ENCODE measurements at places on chromosomes 12 and 14. TPM values are rescaled to one million over a fixed set of nuclear protein-coding genes. Genes with fewer than 3 reads are reported as not detected.
A peak's percentile ranks its signal among the peaks of the same experiment; 100 is the strongest.

Gene SSTR1
- total RNA-seq = 1.9 TPM

Gene AEBP2
- total RNA-seq = 61.9 TPM

Gene JAG2
- total RNA-seq = 11.8 TPM

Gene PPM1H
- 37.1 TPM for total RNA-seq

Gene PRKAG1
- 41.6 TPM for total RNA-seq

Gene ALDH2
- 32.6 TPM for total RNA-seq

GRCh38 chr12:65113621-65114035 is 7.5 kb downstream of the WIF1 start:
- H3K27me3 ChIP-seq = peaks cover 15% of the 10 kb centered on the region
- H3K4me3 ChIP-seq = no peak overlapping the region
- DNase-seq = no peak
- no peaks in the 10 kb centered on the region for H3K36me3 ChIP-seq
- no peak overlapping the region for H3K27ac ChIP-seq
- H3K4me1 ChIP-seq = no peaks in the 10 kb centered on the region

DNA sequence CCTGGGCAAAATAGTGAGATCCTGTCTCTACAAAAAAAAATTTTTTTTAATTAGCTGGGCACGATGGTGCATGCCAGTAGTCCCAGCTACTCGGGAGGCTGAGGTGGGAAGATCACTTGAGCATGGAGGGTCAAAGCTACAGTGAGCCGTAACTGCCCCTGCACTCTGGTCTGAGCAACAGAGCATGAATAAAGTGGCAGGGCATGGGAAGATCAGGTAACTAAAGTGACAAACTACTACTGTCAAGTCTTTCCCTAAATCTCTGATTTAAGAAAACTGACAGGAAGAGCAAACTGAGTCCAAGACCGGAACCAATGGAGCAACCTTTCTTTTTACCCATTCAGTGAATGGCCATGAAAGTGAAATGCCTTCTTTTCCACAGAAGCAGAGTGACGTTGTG is 10.8 kb downstream of the DCAF5 start:
- no peak overlapping the region for H3K4me3 ChIP-seq
- DNase-seq = no peak
- peaks cover 23% of the 10 kb centered on the region for H3K4me1 ChIP-seq
- no peaks in the 10 kb centered on the region for H3K36me3 ChIP-seq
- no peak overlapping the region for H3K27ac ChIP-seq
- H3K27me3 ChIP-seq = no peaks in the 10 kb centered on the region

DNA sequence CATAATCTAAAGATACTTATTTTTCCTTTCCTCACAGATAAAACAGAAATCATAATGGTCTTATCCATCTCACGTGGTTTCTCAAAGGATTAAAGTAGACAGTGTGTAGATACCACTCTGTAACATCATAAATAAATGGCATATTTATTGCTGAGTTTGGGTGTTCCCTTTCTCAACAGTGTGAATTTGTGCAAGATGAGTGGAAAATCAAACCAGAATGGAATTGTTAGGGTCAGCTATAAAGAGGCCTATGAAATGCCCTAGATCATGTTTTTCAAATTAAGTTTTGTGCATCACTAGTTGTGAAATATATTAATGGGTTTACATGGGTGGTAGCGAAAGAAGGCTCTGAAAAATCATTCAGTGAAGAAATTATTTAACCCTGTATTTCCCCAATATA is 216.3 kb upstream of the GARIN6 start:
- peaks cover 10% of the 10 kb centered on the region for H3K4me1 ChIP-seq
- H3K4me3 ChIP-seq = no peak overlapping the region
- H3K27ac ChIP-seq = no peak overlapping the region
- no peak for DNase-seq

DNA sequence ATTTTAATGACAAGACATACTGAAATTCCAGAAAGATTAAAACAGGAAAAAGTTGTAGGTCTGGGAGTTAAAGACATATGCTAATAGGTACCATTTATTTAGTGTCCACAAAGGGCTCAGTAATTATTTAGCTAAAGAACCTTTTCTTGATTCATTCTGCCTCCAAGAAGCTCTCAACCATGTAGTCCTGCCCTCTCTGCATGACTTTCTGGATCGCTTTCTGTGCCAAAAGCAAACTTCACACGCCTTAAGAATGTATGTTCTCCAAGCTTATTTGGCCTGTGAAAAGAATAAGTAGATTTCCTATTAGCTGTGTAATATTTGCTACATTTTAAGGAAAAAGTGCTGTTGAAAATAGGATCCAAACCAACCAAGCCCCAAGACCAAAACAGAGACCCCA is 291.7 kb downstream of the C12orf75 start:
- no peak overlapping the region for H3K4me3 ChIP-seq
- H3K4me1 ChIP-seq = peaks cover 12% of the 10 kb centered on the region
- H3K27me3 ChIP-seq = no peaks in the 10 kb centered on the region
- no peaks in the 10 kb centered on the region for H3K36me3 ChIP-seq

DNA sequence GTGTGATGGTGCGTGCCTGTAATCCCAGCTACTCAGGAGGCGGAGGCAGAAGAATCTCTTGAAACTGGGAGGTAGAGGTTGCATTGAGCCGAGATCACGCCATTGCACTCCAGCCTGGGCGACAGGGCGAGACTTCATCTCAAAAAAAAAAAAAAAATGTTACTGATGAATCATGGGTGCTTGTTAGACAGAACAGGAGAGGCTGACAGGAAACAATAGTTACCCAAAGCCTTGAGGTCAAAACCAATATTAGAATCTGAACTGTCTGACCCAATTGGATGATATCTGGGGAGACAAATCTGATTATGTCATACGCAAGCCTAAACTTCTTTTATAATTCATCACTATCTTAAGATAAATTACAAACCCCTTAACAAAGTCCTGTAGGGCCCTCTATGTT is 40.7 kb upstream of the KIF21A start:
- no peaks in the 10 kb centered on the region for H3K4me1 ChIP-seq
- no peak for DNase-seq
- H3K27ac ChIP-seq = no peak overlapping the region
- H3K36me3 ChIP-seq = no peaks in the 10 kb centered on the region

GRCh38 chr12:73240110-73240509 is 967.9 kb downstream of the TRHDE start:
- no peaks in the 10 kb centered on the region for H3K27me3 ChIP-seq
- H3K27ac ChIP-seq = no peak overlapping the region
- H3K4me1 ChIP-seq = peaks cover 7% of the 10 kb centered on the region
- DNase-seq = no peak
- peaks cover 5% of the 10 kb centered on the region for H3K36me3 ChIP-seq

- DNase-seq = no peak
- H3K4me3 ChIP-seq = no peak overlapping the region
- no peaks in the 10 kb centered on the region for H3K27me3 ChIP-seq
- H3K27ac ChIP-seq = no peak overlapping the region
These were observed 451.9 kb upstream of the FBXO33 start for GRCh38 chr14:39884091-39884490.

DNA sequence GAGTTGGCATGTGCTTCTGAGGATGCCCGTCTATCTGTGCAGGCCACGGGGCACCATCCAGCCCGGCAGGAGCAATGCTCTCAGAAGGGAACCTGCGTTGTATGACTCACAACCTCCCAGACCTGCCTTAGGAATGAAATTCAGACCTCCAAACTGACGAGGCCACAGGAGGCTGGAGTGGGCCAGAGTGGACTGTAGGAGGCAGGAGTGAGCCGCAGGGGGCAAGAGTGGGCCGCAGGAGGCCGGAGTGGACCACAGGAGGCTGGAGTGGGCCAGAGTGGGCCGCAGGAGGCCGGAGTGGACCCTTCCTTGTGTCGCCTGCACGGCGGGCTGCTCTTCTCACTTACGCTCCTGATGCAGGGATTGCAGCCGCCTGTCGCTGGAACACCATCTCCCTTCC is 11.1 kb upstream of the FBRSL1 start:
- no peak overlapping the region for H3K27ac ChIP-seq
- H3K4me1 ChIP-seq = no peaks in the 10 kb centered on the region
- no peak overlapping the region for H3K4me3 ChIP-seq
- H3K27me3 ChIP-seq = peaks cover 73% of the 10 kb centered on the region
- DNase-seq = no peak
- peaks cover 3% of the 10 kb centered on the region for H3K36me3 ChIP-seq

GRCh38 chr14:55665067-55665675 is 85.2 kb downstream of the KTN1 start:
- no peaks in the 10 kb centered on the region for H3K4me1 ChIP-seq
- H3K27me3 ChIP-seq = no peaks in the 10 kb centered on the region
- H3K36me3 ChIP-seq = peaks cover 25% of the 10 kb centered on the region
- no peak overlapping the region for H3K4me3 ChIP-seq
- H3K27ac ChIP-seq = no peak overlapping the region

GRCh38 chr14:32169191-32169590 is 32.7 kb upstream of the RNU6-7 start:
- no peak overlapping the region for H3K27ac ChIP-seq
- H3K27me3 ChIP-seq = no peaks in the 10 kb centered on the region
- no peaks in the 10 kb centered on the region for H3K36me3 ChIP-seq
- no peak overlapping the region for H3K4me3 ChIP-seq
- peaks cover 6% of the 10 kb centered on the region for H3K4me1 ChIP-seq

DNA sequence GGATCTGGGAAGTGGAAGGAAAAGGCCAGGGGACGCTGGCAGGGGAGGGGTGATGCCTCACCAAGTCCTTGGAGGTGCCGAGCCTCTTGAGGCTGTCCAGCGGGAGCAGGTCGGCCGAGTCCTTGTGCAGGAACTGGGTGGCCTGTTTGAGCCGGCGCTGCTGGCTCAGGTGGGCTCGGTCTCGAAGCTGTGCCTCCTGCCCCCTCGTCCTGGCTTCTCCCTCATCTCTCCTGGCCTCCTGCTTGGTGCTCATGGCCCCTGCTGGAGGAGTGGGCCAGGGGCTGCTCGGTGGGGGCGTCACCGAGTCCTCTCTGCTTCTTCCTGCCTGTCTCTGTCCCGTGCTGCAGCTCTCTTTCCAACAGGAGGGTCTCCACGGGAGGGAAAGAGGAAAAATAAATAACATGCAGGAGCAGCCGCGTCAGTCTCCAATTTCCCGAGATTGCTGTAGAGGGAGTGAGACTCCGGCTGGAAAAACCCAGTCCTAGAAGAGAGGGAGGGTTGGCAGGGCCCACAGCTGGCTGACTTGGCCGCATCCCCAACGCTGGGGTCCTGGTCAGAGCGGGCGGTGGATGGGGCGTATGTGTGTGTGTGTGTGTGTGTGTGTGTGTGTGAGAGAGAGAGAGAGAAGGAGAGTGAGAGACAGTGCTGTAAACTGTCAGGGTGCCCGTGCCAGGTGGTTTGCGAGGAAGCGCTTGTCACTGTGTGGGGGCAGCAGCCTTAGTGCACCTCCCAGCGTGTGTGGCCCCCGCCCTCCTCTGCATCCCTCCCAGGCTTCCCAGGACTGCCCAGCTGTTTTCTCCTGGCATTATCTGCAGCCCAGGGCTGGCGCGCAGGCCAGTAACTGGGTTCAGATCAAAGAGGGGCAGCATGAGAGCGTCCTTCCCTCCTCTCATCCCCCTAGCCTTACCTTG is at the start of gene NRIP2:
Gene NRIP2 (minus strand): TSS at position 455 of the 911 bp plus-strand sequence. CDS start 52 bp downstream, at position 403.
- H3K4me1 ChIP-seq = peaks cover 16% of the 10 kb centered on the region
- no peaks in the 10 kb centered on the region for H3K27me3 ChIP-seq
- DNase-seq = peak; percentile 51
- no peak within 1 kb of the TSS for H3K27ac ChIP-seq
- peak within 1 kb of the TSS; percentile 24 for H3K4me3 ChIP-seq

GRCh38 chr12:42428850-42429249 is 102.9 kb downstream of the PPHLN1 start:
- H3K36me3 ChIP-seq = peaks cover 6% of the 10 kb centered on the region
- H3K4me1 ChIP-seq = peaks cover 23% of the 10 kb centered on the region
- no peak overlapping the region for H3K4me3 ChIP-seq
- no peak overlapping the region for H3K27ac ChIP-seq
- no peak for DNase-seq
- H3K27me3 ChIP-seq = no peaks in the 10 kb centered on the region

GRCh38 chr14:34693228-34693939 is 21.0 kb downstream of the CFL2 start:
- H3K4me1 ChIP-seq = peaks cover 24% of the 10 kb centered on the region
- H3K27ac ChIP-seq = peak overlapping the region; percentile 69
- no peaks in the 10 kb centered on the region for H3K36me3 ChIP-seq
- peak; percentile 76 for DNase-seq
- H3K4me3 ChIP-seq = peak overlapping the region; percentile 34
- no peaks in the 10 kb centered on the region for H3K27me3 ChIP-seq

GRCh38 chr14:103563226-103563620 is 463 bp downstream of the COA8 start:
- H3K27ac ChIP-seq = peak overlapping the region; percentile 87
- peak overlapping the region; percentile 97 for H3K4me3 ChIP-seq
- H3K36me3 ChIP-seq = peaks cover 22% of the 10 kb centered on the region
- H3K4me1 ChIP-seq = peaks cover 32% of the 10 kb centered on the region
- DNase-seq = no peak
- H3K27me3 ChIP-seq = no peaks in the 10 kb centered on the region

DNA sequence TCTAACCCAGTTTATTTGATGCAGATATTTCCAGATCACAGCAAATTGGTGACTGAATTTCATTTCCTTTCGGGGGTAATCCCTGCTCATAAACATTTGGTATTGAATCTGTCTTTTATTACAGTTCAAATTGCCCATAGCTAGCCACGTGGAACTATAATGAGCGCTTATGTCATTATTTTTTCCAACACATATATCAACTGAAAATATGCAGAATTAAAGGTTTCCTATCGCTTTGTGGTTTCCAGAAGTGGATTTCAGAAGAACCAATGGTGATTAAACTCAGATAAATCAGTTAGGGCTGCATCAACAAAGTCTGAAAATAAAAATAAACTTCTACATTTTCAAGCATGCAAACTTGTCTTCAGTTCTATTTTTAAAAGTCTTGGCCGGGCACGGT is 111.9 kb downstream of the PIK3C2G start:
- no peaks in the 10 kb centered on the region for H3K4me1 ChIP-seq
- H3K27ac ChIP-seq = no peak overlapping the region
- no peak overlapping the region for H3K4me3 ChIP-seq
- peaks cover 16% of the 10 kb centered on the region for H3K36me3 ChIP-seq

GRCh38 chr12:62805517-62805916 is 129.4 kb downstream of the PPM1H start:
- DNase-seq = no peak
- no peaks in the 10 kb centered on the region for H3K27me3 ChIP-seq
- no peak overlapping the region for H3K4me3 ChIP-seq
- 0 out of 2 replicates have a peak, but pooled peaks cover 3% of the 10 kb centered on the region for H3K4me1 ChIP-seq
- peak overlapping the region; percentile 58 for H3K27ac ChIP-seq

GRCh38 chr14:72582582-72582981 is 311.3 kb downstream of the DPF3 start:
- 0 out of 2 replicates have a peak, but pooled peaks cover 6% of the 10 kb centered on the region for H3K4me1 ChIP-seq
- H3K27me3 ChIP-seq = peaks cover 2% of the 10 kb centered on the region
- H3K36me3 ChIP-seq = no peaks in the 10 kb centered on the region
- DNase-seq = no peak

DNA sequence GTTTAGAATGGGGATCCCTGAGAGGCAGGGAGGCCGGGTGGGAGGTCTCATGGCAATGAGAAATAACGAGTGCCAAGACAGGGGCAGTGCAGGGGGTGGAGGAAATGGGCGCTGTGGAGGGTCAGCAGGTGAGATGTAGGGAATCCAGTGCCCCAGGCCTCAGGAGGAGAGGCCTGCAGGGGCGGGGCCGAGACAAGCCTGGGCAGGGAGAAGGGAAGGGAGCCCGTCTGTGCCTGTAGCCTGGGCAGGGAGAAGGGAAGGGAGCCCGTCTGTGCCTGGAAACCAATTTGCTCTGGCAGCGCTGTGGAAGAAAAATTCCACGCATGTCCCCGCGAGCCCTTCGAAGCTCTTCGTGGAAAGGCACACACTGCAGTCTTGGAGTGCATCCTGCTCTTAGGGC is 10.6 kb upstream of the NCOR2 start:
- no peak overlapping the region for H3K4me3 ChIP-seq
- peaks cover 5% of the 10 kb centered on the region for H3K36me3 ChIP-seq
- H3K4me1 ChIP-seq = peaks cover 16% of the 10 kb centered on the region
- H3K27me3 ChIP-seq = no peaks in the 10 kb centered on the region
- no peak for DNase-seq

- DNase-seq = no peak
- H3K27ac ChIP-seq = no peak overlapping the region
- no peaks in the 10 kb centered on the region for H3K27me3 ChIP-seq
- no peaks in the 10 kb centered on the region for H3K4me1 ChIP-seq
These were observed 85.4 kb upstream of the MANSC4 start for GRCh38 chr12:27865421-27865820.

Data from WTC11 (cell line).